Left cardiac atrium (tissue), 4 donors: ENCODE measurements at places on chromosomes 4 and X.

DNA sequence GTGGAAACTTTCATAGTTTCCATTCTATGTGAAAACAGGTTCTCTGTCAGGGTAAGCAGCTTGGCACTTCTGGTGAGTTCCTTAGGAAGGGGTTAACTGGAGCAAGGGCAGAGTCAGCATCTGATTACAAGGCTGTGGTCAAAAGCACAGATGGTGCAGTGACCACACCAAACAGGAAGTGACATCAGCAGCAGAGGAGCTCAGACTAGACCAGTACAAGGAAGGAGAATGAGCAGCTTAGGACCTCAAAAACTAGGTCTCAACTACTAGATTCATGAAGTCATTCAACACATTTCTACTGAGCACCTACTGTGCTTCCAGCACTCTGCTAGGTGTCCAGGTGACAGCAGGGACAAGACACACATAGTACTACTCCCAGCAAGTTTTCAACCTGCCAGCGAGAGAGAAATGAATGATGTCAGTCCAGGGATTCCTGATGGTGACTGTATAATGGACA, 130.2 kb downstream of the AMELX start:
- no peak for DNase-seq

DNA sequence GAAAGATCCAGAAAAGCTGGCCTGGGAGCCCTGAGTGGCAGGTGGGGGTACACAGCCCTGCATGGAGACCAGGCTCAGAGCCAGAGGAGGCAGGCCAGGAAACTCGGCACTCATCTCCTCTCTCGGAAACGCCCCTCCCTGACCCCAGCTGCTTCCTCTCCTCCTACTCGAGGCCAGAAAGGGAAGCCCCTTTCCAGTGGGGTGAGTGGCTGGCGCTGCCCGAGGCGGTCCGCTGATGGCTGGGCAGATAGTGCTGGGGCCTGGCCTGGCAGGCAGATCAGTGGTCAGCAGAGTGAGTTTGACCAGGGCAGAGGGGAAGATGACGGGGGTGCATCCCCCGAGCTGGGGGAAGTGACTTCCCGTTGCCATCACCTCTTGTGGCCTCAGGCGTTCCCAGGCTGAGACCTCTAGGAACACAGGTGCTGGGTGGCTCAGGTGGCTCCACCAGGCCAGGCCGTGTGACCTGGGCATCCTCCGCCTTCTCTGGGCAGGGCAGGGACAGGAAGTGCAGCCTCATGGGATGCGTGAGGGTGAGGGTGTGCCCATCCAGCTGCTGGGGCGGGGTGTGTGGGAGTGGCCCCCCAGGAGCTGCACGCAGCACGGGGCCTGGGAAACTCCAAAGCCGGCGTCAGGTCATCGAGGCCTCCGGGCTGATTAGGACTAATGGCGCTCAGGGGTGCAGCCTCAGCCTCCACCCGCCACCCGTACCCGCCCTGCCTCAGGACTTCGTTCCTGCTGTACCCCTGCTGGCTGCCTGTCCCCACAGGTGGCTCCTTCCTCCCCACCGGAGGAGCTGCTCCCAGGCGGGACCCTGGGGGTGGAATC, 5.7 kb downstream of the SH3BP2 start:
- peak; percentile 83 for DNase-seq

- DNase-seq: no peak
Observed at GRCh38 chr4:30753316-30753715, 33.1 kb downstream of the PCDH7 start.

- no peak for DNase-seq
Observed at GRCh38 chrX:97849951-97850350, 966.2 kb downstream of the RPA4 start.

GRCh38 chrX:23844502-23845138, 61.6 kb downstream of the SAT1 start:
- DNase-seq: no peak

DNA sequence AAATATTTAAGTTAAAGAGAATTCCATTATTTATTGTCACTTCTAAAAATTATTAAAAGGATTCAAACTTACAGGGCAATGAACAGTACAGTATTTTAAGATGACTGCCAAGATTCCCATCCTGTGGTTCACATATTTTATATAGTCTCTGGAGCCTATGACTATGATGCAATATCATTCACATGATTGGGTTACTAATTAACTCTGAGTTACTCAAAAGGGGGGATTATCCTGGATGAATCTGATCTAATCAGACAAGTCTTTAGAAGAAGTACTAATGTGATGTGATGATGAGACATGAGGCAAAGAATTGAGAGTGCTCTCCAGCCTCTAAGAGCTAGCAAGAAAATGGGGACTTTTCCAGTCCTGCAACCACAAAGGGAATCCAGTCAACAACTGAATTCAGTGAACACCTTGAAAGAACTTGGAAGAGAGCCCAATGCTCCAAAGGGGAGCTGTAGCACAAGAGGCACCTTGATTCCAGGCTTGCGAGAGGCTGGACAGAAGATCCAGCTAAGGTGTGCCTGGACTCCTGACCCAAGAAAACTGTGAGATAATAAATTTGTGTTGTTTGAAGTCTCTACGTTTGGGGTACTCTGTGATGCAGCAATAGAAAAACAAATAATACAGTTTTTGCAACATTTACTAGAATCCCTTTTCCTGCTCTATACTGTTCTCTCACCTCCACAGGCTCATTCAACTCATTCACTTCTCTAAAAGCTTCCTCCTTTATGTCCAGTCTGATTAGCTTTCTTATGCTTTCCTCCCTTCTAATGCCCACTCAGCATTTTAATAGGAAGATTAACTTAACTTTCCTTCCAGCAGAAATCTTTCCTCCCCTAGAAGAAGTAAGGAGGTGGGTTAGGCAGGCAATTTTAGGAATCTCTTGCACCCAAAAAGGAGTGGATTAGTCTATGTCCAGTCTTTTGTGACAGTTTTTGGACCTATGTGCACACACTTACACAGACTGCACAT, 133.8 kb upstream of the LCORL start:
- no peak for DNase-seq

DNA sequence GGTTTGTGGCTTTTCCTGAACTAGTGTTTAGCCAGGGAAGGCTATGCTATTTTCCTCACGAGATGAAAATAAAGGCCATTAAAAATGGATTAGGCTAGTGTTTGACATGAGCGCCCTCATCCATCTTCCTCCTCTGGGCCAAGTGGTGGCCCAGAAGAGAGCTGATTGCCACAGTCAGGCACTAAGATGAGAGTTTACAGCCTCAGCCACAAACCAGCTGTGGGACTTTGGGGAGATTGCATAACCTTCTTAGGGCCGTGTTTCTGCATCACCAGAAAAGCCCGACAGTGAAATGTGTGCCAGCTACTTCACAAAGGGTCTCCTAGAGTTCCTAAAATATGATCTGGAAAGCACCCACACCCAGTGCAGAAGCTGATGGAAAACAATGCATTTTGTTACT, 42.3 kb upstream of the LNX1 start:
- no peak for DNase-seq
